ENCODE measurements at places on chromosomes 5 and 9.
A peak's percentile ranks its signal among the peaks of the same experiment; 100 is the strongest.

DNA sequence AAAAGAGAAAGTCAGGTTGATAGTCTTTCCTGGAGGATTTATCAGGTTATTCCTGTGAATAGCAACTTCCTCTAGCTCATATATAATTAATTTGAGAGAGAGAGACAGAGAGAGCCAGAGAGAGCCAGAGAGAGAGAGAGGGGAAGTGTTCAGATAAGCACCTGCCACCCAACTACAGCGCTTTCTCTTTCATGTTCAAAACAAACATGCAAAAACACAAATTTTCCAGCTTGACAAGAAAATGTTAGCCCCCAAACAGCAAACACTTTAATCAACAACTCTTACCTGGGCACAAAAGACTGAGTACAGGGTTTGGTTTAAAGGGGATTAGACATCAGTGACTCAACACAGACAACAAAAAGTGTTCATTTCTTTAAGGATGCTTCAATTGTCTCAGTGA lies 61.7 kb upstream of the PLPP6 start:
- DNase-seq, result no peak

DNA sequence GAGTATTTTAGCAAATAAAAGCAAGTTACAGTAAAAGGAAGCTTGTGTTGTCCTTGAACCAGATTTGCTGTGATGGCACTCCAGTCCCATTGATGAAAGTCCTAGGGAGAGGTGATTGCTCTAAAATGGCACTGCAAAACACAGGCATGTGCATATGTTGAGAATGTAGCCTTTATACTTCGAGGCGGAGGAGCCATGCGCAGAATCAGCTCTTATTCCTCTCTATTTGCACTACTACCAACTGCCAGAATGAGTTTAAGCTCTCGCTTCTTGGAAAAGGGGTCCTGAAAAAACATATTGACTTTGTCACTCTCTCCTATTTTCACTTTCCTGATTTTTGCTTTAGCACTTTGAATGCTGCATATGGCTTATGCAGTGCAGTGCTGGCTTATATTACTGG lies 278.0 kb upstream of the KLF9 start:
- no peak for DNase-seq

- DNase-seq, result no peak
Measured at GRCh38 chr5:126096442-126097006, 326.7 kb upstream of the GRAMD2B start.

DNA sequence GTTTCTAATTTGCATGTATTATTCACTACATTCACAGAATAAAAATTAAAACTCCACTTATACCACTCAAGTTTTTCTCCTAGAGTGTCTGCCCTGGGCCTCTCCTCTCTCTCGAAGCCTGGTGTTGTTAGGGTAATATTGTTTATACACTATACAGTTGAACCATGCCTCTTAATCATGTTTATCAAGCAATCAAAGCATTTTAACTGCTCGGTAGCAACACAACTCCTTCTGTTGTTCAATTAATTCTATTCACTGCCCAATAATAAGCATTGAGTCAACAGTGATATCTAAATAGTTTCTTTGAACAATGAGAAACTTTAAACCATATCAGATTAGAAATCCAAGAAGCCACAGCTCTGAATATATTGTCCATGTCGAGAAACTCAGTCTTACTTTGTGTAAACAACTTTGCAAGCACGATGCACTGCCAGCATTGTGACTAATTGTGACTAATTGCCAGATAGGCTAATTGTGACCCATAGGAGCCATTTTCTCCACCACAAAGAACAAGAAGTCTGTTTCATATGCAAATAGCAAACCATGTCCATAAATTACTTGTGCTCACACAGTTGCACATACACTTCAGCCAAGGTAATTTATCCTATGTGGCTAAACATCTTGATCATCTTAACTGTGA lies at the start of gene DNAH5:
TSS of gene DNAH5 (minus strand) at position 129 of the 640 bp plus-strand sequence. CDS start 250 bp downstream, outside the sequence.
- DNase-seq, result no peak

GRCh38 chr9:122900791-122901190 lies 4.4 kb downstream of the RC3H2 start:
- DNase-seq, result peak; percentile 4

GRCh38 chr5:115415143-115415491 lies 118.7 kb upstream of the CCDC112 start:
- DNase-seq, result peak; percentile 39

DNA sequence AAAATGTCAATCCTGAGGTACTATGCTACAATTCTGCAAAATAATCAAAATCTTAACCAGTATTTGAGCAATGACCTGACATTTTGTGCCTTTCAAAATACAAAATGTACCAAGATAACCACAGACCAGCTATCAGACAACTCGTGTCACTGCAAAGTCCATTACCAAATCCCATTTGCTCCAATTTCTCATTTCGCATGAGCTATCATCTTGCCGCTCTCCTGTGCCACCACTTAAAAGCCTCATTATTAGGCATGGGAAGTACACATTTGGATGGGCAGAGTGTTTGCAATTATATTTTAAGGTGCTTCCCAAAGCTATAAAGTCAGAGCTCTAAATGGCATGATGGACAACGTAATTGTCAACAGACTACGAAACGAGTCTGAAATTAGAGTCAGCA lies 205.2 kb downstream of the AGTPBP1 start:
- no peak for DNase-seq

- no peak for DNase-seq
Measured at GRCh38 chr5:176742246-176743105, 67.9 kb upstream of the UNC5A start.

DNA sequence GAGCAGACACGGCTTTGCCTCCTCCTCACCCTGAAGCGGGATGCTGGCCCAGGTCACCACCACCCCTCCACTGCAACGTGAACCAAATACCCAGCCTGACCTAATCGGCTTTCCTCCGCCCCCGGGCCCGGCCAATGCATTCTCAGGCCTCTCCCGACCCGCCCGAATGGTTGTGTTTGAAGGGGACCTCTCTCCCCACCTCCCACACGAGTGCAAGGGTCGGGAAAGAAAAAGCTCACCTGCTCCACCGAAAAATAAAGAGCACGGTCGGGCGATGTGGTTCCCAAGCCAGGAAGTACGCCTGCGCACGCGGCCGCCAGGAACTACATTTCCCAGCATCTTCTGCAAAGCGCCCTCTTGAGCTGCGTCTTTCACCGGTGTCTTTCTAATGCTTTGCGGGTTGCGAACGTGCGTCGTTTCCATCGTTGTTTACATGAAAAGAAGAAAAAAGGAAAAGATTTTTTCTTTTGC lies at the start of gene ZNF883:
TSS of gene ZNF883 (minus strand) at position 282 of the 471 bp plus-strand sequence.
- DNase-seq, result peak; percentile 47

- peak; percentile 8 for DNase-seq
Measured at GRCh38 chr9:97895695-97896332, 26.5 kb downstream of the TRMO start.

DNA sequence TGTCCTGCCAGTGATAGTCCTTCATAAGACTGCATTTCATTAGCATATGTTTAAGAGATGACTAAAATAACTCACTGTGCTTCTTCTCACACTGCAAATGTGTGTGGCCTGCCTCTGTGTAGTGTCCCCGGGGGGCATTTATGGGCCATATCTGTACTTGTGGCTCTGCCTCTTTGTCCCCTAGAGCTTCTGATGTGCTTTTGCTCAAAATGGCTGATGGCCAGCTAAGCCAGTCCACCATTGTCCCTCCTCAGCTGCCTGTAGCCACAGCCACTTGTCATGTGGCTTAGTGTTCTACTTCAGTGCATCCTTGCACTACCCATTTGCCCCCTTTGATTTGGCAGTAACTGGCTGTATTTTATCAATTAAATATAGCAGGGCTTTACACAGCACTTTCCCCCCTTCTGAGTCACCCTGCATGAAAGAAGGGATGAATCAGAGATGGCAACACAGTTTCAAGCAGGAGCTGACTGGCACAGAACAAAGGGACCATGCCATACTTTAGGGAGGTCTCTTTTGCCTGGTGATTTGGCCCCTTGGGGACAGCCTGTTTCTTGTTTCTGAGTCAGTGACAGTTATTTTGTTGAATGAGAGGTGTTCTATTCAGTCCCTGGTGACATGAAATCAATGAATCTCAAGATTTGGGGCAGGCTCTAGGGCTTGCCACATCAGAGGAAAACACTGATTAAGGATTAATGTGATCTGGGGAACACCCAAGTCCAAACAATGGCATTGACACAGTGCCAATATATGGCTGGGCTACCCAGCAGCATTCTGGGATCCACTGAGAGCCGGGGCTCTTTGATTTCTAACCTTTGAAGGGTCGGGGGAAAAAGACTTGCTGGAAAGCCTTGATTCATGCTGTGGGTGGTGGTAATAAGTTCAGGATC lies 245.5 kb downstream of the SMARCA2 start:
- DNase-seq, result peak; percentile 49

GRCh38 chr5:172361566-172362238 lies 78.1 kb upstream of the UBTD2 start:
- DNase-seq, result peak; percentile 99

DNA sequence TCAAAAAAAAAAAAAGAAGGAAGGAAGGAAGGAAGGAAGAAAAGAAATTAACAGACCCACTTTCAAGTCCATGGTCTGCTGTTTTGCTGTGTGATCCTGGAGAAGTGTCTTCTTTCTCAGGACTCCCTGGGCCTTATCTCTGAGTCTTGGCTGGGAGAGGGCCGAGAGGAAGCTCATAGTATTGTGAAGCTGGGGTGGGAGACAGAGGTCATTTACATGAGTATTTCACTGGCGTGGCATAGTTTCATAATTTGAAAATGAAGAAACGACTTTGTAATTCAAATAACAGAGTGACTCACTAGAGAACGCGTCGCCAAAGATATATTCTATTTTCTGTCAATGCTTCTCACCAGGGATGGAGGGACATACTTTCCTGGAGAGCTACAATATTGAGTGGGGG lies 2.4 kb upstream of the C9orf50 start:
- DNase-seq, result peak; percentile 79

DNA sequence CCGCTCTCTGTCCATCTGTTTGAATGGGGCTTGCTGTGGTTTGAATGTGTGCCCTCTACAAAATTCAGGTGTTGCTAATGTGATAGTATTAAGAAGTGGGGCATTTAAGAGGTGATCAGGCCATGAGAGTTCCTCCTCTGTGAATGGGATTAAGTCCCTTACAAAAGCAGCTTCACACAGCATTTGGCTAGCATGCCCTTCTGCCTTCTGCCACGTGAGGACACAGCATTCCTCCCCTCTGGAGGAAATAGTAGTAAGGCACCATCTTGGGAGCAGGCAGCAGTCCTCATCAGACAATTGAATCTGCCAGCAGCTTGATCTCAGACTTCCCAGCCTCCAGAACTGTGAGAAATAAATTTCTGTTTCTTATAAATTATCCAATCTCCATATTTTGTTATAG lies 540.2 kb downstream of the CSNK1G3 start:
- DNase-seq, result no peak

GRCh38 chr9:94760010-94760409 lies 33.5 kb downstream of the AOPEP start:
- DNase-seq, result no peak

- peak; percentile 23 for DNase-seq
Measured at GRCh38 chr9:89175828-89176261, 2.8 kb downstream of the SHC3 start.

DNA sequence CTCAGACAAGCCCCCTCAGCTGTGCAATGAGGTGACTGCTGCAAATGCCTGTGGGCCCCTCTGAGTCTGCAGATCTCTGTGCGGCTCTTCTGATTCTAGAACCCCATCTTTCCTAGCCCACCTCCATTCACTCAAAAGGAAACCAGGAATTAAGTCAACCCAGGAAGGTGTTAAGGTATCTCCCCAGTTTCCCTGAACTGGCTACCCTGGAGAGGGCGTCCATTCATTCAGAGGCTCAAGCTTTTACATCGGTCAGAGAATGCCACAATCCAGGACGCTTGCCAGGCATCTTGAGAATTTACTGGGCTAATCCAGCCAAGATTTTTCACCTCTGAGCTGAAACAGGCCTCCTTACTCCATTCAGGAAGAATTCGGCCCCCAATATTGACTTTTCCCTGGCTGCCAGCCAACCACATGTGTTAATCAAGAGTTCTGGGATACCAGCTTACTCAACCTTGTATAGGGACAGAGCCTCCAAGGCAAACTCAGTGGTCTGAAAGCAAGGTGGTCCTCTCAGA lies 889 bp upstream of the ADAMTS12 start:
- peak; percentile 97 for DNase-seq

DNA sequence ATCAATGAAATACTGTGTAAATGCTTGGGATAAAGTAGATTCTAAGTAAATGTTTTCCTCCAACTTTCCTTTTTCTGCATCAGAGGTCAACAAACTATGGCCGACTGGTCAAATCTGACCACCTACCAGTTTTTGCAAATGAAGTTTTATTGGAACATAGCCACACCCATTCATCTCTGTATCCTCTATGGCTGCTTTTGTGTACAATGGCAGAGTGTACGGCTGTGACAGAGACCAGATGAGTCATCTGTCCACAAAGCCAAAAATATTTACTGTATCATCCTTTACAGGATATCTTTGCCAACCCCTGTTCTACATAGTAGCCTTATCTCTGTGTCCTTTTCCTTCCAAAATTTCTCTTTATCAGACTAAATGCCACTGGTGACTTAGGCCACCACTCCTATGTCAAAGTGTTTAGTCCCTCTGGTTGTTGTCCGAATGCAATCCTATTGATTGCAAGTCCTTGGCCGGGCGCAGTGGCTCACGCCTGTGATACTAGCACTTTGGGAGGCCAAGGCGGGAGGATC lies 218.4 kb upstream of the KLF4 start:
- peak; percentile 76 for DNase-seq

DNA sequence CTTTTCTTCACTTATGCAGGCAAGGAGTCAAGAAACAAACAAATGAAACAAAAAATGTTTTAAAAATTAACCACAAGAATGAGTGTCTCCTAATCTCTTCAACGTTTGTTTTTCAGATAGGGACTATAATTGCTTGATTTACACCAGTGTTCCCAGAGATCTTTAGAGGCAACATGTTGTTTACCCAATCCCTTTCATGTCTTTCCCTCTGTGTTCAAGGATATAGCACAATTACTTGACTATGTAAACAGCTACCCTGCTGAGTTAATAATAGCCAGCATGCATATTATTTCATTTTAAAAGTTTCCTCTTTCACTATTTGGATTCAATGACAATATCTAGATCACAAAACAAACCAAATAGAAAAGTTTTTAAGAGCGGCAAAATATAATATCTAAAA lies 25.1 kb upstream of the SHISAL2B start:
- DNase-seq, result no peak

DNA sequence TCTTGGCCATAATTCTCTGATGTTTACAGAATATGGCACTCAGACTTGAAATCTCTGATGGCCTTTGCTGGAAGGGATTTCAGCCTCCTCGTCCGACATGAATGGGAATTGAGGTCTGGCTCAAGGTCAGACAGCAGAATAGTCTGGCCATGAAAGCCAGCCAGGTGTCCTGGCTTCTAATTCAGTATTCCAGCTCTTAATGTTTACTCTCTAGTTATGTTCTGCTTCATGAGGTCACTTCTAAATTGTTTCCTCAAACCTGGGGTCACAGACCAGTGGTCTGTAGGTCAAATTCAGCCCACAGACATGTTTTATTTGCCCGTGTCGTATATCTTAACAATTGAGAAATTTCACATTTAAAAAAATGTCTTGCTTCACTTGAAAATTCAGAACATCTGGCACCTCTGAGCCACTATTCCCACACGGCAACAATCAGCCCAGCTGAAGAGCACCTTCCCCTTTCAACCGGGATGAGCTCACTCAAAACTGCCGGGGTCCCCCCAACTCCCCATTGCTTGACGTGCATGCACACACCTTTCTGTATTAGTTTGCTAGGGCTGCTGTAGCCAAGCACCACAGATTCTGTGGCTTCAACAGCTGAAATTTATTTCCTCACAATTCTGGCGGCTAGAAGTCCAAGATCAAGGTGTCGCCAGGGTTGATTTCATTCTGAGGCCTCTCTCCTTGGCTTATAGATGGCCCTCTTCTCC lies 243.5 kb downstream of the ENC1 start:
- DNase-seq, result no peak
